ENCODE measurements at places on chromosomes 1 and 21.

- DNase-seq: no peak
Measured at GRCh38 chr1:112696578-112697314, 10.2 kb downstream of the RHOC start.

- DNase-seq: no peak
Measured at GRCh38 chr1:39640861-39641260, 1.4 kb upstream of the HEYL start.

GRCh38 chr1:154155251-154155650 is 378 bp upstream of the NUP210L start:
- DNase-seq: no peak

DNA sequence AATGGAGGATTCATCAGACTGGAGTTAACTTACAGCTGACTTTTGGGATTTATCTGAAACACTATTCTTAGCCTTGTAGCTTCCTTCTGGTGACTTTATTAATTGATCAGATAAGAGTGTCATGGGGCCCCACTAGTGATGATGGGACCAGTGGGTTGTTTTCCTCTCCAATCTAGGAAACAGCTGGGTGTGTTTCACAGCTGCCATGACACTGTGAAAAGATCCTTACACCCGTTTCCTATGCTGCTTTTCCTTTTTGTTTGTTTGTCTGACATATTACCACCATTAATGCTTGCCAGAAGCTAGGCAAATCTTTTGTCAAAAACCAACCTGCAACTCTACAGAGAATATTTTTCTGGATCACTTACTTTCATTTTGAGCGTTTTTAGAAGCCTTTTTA is 86.2 kb downstream of the ZBTB18 start:
- no peak for DNase-seq

DNA sequence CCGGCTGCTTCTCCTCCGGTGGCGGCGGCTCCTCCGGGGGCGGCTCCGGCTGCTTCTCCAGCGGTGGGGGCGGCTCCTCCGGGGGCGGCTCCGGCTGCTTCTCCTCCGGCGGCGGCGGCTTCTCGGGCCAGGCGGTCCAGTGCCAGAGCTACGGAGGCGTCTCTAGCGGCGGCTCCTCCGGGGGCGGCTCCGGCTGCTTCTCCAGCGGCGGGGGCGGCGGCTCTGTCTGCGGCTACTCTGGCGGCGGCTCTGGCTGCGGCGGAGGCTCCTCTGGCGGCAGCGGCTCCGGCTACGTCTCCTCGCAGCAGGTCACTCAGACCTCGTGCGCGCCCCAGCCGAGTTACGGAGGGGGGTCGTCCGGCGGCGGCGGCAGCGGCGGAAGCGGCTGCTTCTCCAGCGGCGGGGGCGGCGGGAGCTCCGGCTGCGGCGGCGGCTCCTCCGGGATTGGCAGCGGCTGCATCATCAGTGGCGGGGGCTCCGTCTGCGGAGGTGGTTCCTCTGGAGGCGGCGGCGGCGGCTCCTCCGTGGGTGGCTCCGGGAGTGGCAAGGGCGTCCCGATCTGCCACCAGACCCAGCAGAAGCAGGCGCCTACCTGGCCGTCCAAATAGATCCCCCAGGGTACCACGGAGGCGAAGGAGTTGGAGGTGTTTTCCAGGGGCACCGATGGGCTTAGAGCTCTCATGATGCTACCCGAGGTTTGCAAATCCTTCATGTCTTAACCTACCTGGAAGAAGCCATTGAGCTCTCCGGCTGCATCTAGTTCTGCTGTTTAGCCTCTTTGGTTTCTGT is 2.0 kb downstream of the LORICRIN start:
- DNase-seq: peak; percentile 35

DNA sequence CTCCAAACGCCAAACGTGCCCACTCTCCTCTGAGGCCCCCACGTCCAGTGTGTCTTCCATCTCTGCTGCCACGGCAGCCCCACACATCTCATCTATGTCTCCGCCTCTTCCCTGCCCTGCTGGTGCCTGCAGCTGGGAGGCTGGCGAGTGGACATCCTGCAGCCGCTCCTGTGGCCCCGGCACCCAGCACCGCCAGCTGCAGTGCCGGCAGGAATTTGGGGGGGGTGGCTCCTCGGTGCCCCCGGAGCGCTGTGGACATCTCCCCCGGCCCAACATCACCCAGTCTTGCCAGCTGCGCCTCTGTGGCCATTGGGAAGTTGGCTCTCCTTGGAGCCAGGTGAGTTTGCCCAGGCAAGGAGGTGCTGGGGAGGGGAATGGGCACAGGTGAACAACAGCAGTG is 8.6 kb downstream of the ADAMTSL4 start:
- DNase-seq: no peak

DNA sequence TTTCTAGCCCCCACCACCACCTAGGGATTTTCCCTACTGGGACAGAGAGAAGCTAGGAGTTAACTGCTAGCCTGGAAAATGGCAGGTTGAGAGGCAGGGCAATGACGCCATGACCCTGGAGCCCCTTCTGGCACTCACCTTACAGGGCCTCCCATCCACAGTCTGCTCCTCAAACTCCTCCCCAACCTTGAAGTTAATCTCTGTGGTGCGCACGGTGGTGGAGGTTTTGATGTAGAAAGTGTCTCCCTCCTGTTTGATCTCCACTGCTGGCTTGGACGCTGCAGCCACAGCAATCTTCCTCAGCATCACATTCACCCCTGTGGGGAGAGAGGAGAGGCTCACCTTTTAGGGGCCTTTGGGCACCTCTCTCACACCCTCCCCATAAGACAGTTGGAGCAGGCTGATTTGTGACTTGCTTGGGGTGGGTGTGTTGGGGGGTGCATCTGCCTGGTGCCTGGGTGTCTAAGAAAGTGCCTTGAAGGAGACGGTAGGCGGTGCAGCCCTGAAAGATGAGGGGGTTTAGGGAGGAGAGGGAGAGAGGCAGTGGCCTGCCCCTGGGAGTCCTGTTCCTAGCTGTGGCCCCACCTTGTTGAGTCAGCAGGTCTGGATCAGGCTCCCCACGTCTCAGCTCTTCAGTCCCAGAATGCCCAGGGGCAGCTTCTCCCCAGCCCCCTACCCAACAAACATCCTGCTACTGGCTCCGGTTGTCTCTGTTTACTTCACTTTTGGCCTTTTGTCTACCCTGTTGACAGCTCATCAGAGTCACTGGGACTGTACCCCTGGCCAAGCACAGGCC is 4.4 kb downstream of the CRABP2 start:
- DNase-seq: no peak
